ENCODE measurements at places on chromosomes 5 and 9. TPM values are rescaled to one million over a fixed set of nuclear protein-coding genes. Genes with fewer than 3 reads are reported as not detected.

DNA sequence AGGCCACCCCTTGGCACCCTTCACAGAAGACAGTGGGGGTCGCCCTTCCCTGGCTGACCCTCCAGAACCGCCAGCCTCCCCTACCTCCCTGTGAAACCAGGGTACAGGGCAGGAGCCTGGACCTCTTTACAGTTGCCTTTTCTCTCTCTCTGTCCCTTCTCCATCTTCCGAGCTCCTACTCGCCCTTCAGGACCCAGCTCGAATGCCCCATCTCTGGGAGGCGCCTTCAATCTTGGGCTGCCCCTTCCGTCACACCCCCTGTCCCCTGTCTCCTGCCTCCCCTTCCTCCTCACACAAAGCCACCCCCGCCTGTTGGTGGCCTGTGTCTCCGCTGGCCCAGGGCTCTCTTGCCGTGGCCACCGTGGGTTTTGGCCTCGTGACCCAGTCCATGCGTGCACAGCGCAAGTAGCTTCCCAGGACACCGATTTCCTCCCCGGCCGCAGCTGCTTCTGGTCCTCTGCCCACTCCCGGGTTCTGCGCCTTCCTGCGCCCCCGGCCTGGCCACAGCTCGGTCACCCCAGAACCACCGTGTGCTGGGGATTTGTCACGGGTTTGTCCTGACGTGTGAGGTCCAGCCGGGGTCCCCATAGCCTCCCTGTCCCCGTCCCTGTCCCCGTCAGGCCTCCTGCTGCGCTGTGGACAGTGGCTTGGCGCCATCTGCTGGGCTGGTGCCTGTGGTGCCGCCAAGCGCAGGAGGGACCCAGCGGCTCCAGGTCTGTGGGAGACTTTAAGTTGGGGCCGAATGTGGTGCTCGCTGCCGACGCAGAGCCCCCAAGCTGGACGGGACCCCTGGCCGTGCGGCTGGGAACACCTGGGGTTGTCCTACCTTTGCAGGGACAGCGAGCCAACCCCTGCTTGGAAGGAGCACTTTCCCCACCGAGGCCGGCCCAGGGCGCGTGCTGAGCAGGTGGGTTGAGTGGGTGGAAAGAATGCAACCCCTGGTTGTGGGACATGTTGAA, 4.0 kb upstream of the TMEM250 start:
- peak; percentile 80 for DNase-seq

DNA sequence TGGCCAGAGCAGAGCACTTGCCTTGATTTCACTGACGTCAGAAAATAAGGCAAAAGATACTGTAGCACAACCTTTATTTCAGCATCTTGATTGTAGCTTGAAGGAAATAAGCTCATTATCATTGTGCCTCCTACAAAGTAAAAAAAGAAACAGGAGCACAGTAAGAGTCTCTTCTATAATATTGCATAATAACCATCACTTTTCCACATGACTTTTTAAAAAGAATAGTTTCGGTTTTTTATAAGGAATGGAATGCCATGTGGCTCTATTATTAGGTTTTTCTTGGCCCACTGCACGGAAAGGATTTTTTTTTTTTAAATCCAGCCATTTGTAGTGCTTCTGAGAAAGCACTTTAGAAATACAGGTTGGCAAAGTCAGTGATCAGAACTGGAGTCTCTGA, 655.3 kb downstream of the LRRC70 start:
- DNase-seq: no peak

GRCh38 chr9:20361229-20361628, 261.1 kb downstream of the MLLT3 start:
- no peak for DNase-seq

- DNase-seq: no peak
These were observed 7.7 kb downstream of the RABL6 start for GRCh38 chr9:136815422-136815782.

GRCh38 chr5:165000479-165001190, 1495.2 kb downstream of the MAT2B start:
- DNase-seq: no peak

GRCh38 chr5:82854956-82855355, 222.2 kb downstream of the TMEM167A start:
- DNase-seq: no peak

DNA sequence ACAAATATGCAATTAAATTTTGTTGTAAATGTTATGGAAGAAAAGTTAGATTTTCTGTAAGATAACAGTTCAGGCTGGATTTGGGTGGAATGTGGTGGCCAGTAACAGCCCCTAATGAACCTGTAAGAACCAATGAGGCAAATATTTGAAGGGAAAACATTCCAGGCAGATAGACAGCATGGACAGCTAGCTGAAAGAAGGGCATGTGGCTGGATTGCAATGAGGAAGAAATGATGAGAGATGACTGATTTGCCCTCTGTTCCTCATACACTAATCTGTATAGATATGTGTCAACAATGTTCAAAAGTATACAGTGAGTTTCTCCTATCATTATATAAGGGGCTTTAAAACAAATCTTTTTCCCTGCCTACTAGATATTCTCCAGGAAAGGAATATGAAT, 58.8 kb downstream of the MAN2A1 start:
- no peak for DNase-seq

DNA sequence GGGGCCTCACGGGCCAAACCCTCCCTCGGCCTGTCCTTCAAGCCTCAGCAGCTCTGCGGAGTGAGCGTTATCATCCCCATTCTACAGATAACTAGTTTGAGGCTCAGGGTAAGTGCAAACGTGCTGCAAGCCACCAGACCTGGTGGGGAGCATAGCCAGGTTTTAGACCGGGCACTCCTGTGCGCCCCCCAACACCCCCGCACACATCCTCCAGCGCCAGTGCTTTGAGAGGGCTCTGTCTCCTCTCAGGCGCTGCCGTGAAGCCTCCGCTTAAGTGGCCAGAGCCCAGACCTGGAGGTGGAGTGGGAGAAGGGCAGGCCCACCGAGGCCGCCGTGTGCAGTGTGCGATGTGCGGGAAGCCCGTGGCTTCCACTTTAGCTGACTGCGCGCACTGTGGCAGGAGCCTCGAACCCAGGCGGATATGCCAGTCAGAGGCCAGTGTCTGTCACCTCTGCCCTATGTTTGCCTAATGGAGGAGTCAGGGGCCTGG, 1.6 kb upstream of the MGAT1 start:
- DNase-seq: no peak

DNA sequence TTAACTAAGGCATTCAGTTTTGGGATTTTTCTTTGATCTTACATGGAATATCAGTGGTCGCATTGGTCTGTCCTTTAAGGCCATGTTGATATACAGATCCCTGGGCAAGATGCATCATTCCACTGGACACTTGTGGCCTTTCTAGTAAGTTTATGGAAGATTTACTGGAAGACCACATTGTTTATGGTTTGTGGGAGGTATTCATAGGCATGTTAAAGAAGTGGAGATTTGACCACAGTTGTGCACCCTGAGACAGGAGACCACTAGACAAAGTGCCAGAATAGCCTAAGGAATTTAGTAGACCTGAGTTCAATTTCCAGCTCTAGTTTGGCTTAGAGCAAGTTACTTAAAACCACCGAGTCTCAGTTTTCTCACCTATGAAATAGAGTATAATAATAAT, 383.1 kb upstream of the PAPPA start:
- no peak for DNase-seq

GRCh38 chr9:129673602-129674001, 8.2 kb downstream of the PRRX2 start:
- DNase-seq: no peak

DNA sequence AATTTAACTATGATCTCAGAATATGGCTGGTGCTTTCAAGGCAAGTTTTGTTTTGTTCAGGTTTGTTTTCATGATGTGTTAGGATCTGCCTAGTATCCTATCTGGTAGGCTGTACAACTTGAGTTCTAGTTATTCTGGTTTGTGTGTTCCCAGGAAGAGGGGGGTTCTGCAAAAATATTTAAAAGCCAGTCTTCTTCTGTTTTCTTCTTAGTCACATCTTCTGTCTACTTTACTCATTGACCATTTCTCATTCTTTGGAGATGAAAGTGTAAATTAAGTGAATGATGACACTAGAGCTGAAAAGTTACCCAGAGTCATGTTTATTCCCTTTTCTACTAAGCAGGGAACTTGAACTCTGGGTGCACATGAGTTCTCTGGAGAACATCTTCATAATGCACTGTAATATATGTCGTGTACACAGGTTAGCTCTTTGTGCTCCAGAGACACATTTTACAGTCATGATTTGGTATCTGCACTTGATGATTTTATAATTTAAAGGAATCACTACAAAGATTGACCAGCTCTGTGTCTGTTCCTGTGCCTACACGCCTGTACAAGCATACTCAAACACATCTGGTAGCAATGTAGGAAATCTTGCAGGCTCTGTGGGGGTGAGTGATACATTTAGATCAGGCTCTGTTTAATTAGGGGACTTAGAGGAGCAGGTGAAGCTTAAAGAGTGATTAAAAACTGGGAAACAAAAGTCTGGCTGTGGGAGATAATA, 5.0 kb downstream of the SMAD5 start:
- no peak for DNase-seq

GRCh38 chr5:127586811-127587210, 62.1 kb upstream of the CTXN3 start:
- no peak for DNase-seq

- DNase-seq: no peak
These were observed 66.4 kb downstream of the POU5F2 start for GRCh38 chr5:93674866-93675459.

DNA sequence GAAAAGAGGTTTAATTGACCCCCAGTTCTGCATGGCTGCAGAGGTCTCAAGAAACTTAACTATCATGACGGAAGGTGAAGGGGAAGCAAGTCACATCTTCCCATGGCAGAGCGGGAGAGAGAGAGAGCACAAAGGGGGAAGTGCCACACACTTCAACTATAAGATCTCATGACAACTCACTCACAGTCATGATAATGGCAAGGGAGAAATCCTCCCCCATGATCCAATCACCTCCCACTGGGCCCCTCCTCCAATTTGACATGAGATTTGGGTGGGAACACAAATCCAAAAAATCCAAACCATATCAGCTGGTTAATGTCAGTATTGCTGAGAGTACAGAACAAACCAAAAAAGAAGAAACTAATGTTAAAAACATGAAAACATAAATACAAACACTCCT, 120.2 kb downstream of the STARD4 start:
- DNase-seq: no peak

DNA sequence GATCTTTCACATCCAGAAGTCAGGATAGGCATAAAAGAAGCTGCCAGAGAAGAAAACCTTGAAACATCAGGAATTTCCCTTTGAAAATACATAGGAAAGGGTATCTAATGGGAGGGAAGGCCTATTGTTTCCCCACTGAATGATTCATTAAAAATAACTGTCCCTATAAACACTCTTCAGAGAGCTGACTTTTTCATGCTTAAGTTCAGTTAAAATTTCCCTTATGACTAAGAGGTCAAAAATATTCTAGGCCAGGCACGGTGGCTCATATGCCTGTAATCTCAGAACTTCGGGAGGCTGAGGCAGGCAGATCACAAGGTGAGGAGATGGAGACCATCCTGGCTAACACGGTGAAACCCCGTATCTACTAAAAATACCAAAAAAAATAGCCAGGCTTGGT, 499.5 kb downstream of the ENC1 start:
- no peak for DNase-seq

GFI1B gene
- not detected for total RNA-seq

SETX gene
- 54.2 TPM for total RNA-seq

GRIA1 gene
- total RNA-seq: not detected

INSL4 gene
- total RNA-seq: not detected

SLC27A6 gene
- total RNA-seq: not detected

IL9 gene
- not detected for total RNA-seq

PCDHA6 gene
- total RNA-seq: not detected

PCDH12 gene
- total RNA-seq: 0.26 TPM

IL4 gene
- total RNA-seq: not detected

PCDHGA12 gene
- total RNA-seq: not detected

EDIL3 gene
- not detected for total RNA-seq

EGFLAM gene
- not detected for total RNA-seq

GLRA1 gene
- total RNA-seq: not detected

LCP2 gene
- 386 TPM for total RNA-seq

FAM114A2 gene
- 23.1 TPM for total RNA-seq

FAM78A gene
- total RNA-seq: 99.2 TPM

Measured in activated CD8-positive, alpha-beta T cell treated with anti-CD3 and anti-CD28 coated beads, Interleukin-2, amount 10 ng/mL, durations not matched to agents 7 days and 5 days (primary cell).